Cortex of kidney (tissue), 1 donor: ENCODE measurements at places on chromosomes 7 and 10.

DNA sequence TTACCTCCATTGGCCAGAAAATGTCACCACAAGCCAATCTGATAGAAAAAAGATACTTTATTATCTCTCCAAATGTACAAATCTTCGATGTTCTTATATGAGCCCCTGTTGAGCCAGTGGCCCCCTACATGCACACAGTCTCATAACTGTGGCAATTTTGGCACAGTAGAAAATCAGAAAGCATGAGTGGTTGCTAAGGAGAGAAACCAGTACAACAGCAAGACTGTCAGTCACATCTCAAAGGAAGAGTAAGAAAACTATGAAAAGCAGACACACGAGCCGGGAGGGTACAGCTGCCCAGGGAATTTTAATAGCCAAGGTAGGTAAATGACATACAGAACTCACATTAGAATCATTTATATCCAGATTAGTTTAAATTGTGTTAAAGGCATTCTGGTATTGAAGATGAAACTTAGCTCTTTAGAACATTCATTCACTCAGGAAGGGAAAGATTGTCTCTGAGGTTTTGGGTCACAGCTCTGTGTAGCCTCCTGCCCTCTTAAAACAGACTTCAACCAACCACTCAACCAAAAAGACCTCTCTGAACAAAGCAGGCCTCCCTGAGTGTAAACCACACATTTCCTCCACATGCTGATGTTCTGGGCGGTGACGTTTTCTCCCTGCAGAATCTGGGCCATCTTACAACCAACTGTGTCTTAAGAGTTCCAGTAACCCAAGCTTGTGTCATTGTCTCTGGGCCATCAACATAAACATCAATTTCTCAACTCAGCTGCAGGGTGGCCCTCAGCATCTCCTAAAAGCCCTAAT is 80.8 kb upstream of the ADAM12 start:
- no peak for DNase-seq

- no peak for DNase-seq
Measured at GRCh38 chr10:97546456-97547270, 25.9 kb upstream of the ANKRD2 start.

GRCh38 chr7:5457245-5457735 is 33.7 kb upstream of the TNRC18 start:
- DNase-seq = no peak

DNA sequence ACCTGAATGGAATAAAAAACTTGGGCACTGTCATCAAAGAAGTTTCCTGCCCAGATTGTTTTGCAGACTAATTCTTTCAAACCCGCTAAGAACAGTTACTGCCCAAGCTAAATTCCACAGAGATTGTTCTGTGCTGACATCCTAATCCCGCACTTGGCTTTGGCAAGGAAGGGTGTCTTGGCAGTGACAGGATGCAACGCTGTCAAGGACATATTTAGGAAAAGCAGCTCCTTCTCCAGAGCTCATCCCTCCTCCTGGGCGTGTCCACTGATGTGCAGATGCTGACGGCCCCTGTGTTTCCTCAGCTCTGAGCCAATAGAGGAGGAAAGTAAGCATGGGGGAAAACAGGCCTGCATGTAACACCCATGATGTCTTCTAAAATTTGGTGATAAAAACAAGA is 74.2 kb downstream of the EEPD1 start:
- DNase-seq = no peak

DNA sequence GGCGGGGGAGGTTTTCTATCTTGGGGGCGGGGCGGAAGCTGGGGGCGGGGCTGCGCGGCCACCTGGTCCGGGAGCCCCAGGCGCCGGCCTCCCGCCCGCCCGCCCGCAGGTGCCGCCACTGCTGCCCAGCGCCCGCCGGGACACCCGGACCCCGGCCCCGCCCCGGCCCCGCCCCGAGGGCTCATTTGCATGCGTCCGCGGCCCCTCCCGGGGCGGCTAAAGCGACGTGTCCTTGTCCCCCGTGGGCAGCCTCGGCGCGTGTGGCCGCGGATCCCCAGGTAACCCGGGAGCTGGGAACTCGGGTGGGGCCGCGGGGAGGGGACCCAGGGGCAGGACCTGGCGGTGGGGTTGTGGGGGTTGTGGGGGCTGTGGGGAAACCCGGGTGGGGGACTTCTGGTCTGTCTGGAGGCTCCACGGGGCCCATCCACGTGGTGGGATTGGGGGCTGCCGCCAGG is at the start of gene BHLHA15:
TSS of gene BHLHA15 (plus strand) at position 219 of the 455 bp plus-strand sequence. CDS start 871 bp downstream, outside the sequence.
- no peak for DNase-seq

GRCh38 chr7:46948716-46949115 is 633.2 kb downstream of the TNS3 start:
- DNase-seq = no peak

DNA sequence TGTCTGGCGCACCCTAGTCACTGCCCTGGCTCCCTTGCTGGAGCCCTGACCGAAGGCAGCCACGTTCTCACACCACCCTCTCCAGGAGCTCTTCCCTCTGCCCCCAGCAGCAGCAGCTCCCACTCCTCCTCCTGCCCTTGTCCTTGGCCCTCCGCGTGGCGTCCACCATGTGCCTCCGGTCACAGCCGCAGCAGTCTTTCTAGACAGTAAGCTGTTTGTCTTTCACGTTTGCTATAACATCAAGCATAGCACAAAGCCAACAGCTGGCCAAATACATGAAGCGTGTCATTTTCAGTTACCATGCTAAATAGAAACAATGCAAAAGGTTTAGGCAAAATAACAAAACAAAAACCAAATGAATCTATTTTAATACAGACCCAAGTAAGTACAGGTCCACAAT is 3.3 kb downstream of the PITRM1 start:
- DNase-seq = no peak

GRCh38 chr7:130301501-130302020 is 8.6 kb downstream of the CPA4 start:
- DNase-seq = no peak
